Stimulated activated CD8-positive, alpha-beta memory T cell treated with anti-CD3 and anti-CD28 coated beads, Interleukin-2, amount 100 ng/mL, for 48 hours (primary cell): ENCODE measurements at places on chromosomes 7 and 10.

- no peak for DNase-seq
Observed at GRCh38 chr10:117539903-117540639, 2.5 kb upstream of the EMX2 start.

DNA sequence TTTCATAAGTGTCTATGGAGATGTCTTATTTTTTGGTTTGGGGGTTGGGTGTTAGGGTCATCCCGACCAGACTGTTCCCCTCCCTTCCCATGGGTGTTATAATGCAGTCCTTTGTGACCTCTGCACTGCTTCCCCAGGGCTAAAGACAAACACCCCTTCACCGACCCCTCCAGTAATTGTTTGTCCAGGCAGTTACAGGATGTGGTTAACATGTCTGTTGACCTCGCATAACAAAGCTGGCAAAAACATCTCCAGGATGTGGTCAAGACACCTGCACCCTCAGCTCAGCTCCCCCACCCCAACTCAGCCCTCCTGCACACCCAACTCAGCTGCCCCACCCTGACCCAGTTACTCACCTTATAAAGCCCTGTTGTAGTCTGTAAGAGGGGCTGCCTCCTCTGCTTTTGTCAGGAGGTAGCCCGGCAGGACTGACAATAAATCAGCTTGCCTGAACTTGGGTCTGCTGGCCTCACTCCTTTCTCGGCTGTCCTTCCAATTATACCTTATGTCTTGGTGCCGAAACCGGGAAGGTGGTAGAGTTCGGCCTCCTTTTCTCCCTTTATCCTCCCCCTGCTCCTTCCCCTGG lies 102.2 kb downstream of the ZNF92 start:
- no peak for DNase-seq

DNA sequence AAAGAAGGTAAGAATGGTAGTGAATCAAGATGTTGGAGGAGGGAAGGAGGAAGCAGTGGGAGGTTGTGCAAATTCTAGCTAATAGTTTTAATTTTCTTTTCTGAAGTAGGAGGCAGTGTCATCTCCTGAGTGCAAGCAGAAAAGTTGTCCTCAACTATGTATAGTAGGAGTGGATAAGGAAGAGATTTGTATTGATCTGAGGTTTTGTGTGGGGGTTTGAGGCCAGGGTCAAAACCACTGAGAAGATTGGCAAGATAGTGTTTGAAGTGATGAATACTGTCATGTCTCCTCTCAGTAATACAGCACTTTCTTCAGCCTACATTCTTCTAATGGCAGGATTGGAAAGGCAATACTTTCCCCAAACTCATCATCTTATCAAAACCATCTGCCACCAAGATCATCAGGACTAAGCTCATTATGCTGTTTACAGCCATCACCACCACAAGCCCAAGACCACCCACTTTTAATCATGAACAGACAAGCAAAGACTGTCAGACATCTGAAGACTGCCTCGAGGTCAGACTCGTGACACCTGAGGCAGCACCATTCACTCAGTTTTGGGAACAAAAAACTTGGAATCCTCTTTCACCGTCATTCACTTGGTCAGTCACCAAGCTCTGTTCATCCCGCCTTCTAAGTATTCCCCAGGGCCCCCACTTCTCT lies 1.5 kb upstream of the MIOS start:
- no peak for DNase-seq

GRCh38 chr10:68619595-68619994 lies 59.5 kb downstream of the TET1 start:
- DNase-seq, result no peak

GRCh38 chr7:101094376-101094775 lies 9.1 kb downstream of the TRIM56 start:
- no peak for DNase-seq

DNA sequence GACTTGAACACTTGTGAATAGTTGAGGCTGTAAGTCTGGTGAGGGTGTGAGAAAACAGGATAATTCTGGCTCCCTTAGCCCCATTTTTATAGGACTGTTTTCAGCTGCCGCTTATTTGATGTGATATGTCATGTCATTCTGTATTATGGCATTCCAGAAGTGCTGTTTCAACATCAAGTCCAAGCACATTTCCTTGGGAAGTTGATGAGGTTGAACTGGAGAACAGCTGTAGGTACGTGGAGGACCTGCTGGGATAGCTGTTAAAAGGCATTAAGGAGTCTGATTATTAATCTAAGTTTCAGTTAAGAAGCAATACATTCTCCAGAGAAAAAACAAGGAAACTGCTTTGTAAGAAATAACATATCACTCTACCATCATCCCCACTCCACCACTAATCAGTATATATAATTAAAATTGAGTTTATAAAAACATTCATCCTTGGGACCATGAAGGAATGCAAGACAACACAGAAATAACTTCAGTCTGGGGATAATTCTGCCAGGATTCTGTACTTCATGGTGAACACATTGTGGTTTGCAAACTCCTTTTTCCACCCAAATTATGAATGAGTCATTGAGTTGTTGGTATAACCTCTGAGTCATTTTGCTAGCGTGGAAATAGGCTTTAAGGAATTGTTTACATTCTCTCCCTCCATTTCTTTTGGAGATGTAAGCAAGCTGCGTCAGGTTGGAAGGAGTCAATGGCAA lies 39.9 kb upstream of the TMEM229A start:
- DNase-seq, result no peak

GRCh38 chr10:116269619-116270018 lies 3.4 kb downstream of the GFRA1 start:
- no peak for DNase-seq

- DNase-seq, result no peak
Observed at GRCh38 chr7:47400741-47401206, 181.1 kb downstream of the TNS3 start.

DNA sequence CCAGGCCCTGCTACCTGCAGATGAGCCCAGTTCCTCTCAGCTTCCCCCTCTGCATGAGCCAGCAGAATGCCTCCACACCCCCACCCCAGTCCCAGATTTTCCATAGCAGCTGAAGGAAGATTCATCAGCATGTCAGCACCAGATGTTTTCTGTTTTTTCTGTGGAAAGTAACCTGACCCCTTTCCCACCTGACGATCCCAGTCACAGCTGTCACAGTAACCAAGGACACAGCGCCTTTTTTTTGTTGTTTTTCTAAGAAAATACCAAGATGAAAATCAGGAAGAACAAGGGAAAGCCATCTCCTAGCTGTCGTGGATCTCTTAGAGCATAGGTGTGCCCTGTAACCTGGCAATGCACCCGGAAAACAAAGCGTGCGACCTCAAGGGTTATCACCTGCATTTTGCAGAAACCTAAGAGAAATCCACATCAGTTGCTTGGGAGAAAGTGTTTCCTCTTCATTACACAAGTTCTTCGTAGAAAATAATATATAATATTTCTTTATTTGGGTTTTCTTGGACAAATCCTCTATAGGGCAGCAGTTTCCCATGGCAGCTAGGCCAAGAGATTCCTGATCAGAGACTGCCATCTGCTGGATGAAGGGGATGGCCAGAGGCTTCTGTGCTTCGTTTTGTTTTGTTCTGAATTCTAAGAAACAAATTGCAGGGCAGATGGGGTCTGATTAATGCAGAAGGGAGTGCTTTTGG lies 401.9 kb downstream of the TNS3 start:
- DNase-seq, result no peak

- no peak for DNase-seq
Observed at GRCh38 chr7:77657427-77658224, 38.6 kb upstream of the RSBN1L start.

DNA sequence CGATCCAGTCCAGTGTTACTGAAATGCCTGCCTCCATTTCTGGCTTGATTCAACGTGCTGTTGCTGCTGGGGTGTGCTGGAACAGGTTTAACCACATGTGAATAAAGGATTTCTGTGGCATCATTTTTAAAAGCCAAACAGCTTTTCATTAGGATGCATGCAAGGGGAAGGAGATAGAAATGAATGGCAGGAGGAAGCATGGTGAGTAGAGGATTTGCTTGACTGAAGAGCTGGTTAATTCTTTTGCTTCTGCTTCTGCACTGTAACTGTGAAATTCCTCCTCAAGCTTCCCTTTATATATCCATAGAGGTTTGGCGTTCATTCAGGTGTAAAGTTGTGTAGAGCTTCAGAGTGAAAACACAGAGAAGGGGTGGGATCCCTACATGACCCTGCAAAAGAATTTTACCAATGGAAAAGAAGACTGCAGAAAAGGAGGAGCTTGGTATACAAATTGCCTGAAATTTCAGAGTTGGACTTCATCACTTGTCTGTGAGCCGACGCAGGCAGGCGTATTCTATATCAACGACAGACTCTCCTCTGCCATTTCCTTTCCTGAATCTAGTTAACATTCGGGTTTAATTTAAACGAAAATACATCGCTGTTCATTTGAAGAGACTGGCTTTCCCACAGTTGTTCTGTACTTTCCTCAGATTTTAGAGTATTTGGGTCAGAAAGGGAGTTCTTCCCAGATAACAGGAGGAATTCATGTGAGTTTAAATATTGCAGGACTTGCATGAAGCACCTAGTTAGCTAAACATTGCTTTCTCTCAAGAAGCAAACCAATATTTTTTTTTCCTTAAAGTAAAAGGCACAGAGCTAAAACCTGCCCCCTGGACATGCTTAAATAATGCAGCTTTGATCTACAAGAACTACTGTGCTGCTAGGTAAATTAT lies at the start of gene SOSTDC1:
Gene SOSTDC1, minus strand, starts transcription at position 270 of the 893 bp plus-strand sequence. Its CDS starts 70 bp downstream, at position 200.
- DNase-seq, result no peak

DNA sequence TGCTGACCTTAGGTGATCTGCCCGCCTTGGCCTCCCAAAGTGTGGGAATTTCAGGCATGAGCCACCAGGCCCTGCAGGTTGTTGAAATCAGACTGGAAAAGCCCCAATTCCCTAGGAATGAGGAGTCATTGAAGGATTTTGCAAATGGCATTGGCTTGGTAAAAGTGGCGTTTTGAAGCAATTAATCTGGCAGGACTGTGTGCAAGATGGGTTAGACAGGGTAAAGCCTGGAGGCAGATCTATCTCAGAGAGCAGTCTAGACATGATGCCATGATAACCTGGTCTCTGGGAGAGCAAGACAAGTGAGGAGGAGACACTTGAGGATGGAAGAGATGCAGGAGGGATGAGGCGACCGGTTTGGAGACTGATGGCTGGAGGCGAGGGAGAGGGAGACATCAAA lies 45.7 kb upstream of the UBE2H start:
- DNase-seq, result no peak
